ENCODE measurements at places on chromosomes 2 and 18.
A peak's percentile ranks its signal among the peaks of the same experiment; 100 is the strongest.

- peak; percentile 71 for DNase-seq
These were observed 100.0 kb downstream of the BAZ2B start for GRCh38 chr2:159516241-159516758.

DNA sequence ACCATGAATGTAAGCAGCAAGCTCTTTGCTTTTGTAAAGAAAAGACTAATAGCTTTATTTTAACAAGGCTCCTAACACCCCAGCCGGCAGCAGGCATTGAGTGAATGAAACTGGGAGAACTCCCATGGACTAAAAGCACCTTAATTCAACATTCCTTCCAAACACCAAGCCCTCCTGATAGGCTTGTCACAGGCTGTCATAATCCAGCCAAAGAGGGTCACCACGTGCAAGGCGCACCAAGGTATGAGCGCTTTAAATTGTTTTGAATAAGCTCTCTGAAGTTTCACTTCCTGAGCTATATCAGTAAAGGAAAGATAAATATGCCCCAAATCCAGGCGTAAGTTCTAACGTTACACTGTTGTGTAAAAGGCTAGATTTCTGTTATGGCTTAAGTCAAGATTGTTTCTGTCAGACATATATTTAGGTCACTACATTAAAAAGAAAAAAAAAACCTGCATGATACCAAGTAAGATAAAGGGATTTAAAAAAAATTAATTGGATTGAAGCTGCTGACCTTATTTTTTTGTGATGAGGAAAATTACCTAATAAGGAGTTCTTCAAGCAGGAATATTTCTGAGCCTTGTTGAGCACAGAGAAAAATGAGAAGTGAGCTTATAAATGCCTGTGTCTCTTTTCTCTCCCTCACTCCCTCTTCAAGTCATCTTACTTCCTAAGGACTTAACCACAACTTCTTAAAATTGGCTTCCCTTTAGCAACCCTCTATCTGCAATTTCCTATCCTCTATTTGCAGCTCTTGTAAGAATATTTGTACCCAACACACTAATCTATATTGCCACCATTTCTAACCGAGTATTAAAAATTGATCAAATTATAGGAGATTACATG, 136.1 kb upstream of the NRP2 start:
- DNase-seq: no peak

DNA sequence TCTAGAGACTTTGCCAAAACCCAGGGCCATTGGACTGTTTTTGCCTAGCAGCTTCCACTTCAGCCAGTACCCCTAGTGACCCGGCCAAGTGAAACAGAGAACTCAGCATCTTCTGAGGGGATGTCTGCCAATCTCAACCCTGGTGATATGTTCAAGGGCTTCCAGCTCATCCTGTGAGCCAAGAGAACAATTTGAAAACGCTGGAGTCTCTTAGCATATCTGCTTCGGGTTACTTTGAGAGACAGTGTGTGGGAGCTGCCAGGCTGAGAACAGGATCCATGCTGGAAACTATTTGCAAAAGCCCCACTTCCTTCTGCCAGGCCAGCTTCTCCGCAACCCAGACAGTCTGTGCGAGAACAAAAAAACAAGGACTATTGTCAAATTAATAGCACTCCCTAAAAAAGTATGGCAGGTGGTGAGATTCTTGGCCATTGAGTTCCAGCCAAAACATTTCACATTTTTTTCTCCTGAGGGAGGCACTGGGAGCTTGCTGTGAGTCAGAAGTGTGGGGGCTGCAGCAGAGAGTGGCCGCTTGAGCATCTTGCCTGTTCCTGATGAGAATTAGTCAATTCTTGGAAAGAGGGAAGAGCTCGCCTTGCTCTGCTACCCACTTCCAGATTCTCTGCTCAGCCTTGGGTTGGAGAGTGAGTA, 395.6 kb upstream of the TRIB2 start:
- no peak for DNase-seq

DNA sequence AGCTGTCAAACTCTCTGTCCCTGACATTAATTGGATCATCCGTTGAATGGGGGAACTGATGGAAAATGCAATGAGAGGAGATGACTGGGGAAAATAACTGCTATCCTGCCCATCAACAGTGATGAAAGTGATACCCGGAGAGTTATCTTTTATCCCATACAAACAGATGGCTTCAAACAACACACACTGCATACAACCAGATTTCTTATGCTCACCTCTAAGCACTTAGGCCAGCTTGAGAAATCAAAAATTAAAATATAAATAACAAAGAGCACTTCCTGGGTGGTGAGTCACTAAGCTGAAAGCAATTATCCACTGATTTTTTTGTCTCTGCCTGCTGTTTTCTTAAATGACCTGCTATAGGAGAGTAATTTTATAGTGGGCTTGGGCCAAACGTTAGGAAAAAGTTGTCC, 237.6 kb upstream of the RGPD4 start:
- DNase-seq: no peak

GRCh38 chr18:44969214-44969795, 288.6 kb downstream of the SETBP1 start:
- no peak for DNase-seq

- DNase-seq: peak; percentile 63
These were observed 68.1 kb upstream of the CSRNP3 start for GRCh38 chr2:165401285-165401852.

DNA sequence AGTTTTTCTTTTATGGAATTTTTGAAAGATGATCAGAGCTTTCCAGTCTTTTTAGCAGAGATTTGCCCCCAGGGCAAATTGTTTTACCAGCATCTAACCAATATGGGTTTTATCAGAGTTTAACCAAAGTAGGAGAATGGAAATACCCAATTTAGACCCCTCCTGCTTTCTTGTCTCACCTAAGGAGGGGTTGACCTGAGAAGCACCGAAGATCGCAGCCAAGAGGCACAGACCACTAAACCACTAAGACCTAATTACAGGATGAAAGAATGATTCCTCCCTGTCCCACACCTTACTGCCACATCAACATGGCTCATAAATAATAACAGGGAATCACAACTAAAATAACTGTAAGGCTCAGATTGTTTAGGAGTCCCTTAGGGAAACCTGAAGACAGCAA, 111.9 kb upstream of the EPB41L5 start:
- DNase-seq: no peak

GRCh38 chr2:219687882-219688559, 60.6 kb downstream of the SLC4A3 start:
- no peak for DNase-seq

DNA sequence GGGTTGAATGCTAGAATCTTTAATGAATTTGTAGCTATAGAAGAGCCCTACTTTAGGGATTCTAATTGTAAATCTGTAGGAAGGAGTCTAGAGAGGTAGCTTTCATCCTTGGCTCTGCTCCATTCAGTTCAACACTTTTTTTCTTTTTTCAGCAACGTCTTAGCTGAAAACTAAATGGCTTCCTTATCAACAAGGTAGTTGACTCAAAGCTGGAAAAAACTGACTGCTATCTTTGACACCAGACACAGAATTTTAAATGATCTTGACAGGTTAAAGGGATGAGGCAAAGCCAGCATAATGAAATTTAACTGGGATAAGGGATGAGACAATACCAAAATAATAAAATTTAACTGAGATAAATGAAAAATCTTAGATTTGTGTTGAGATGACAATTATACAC, 54.9 kb downstream of the TMEFF2 start:
- DNase-seq: no peak

GRCh38 chr18:72672364-72673184, 128.4 kb upstream of the CBLN2 start:
- DNase-seq: peak; percentile 61

All from erythroblast (primary cell).